Midbrain (tissue), 1 donor: ENCODE measurements at places on chromosomes 12 and 14.

DNA sequence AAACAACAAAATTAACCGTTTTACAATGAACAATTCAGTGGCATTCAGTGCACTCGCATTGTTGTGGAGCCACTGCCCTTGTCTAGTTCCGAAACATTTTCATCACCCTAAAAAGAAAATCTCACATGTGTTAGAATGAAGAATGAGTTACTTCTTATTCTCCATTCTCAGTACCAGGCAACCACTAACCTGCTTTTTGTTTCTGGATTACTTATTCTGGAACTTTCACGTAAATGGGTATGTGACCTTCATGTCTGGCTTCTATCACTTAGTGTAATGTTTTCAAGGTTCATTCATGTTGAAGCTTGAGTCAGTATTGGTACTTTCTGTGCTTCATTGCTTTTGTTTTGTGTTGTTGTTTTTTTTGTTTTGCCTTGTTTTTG is 15.6 kb downstream of the RCOR1 start:
- no peak for DNase-seq

DNA sequence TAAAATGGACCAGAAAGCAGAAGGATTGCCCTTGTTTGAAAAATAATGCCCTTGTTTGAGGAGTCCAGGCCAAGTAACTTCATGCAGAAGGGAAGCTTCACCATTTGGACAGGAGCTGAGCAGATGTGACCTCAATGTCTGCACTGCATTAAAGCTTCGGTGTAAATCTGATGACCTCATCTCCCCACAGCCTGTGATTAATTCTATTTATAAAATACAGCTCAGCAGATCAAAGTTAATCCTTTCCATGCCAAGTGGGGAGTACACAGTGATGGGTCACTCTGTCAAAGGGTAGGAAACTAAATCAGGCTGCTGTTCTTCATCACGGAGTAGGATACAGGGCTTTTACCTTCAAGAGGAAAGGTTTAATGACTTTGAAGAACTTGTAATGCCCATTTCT is 533.7 kb downstream of the RPS29 start:
- no peak for DNase-seq

- no peak for DNase-seq
Observed at GRCh38 chr12:21369141-21369980, 3.3 kb upstream of the IAPP start.

- DNase-seq = no peak
Observed at GRCh38 chr14:57245941-57246340, 22.8 kb downstream of the EXOC5 start.

- DNase-seq = no peak
Observed at GRCh38 chr14:104014764-104015163, 70.7 kb upstream of the ASPG start.
